ENCODE measurements at places on chromosomes 11 and 22. TPM values are rescaled to one million over a fixed set of nuclear protein-coding genes. Genes with fewer than 3 reads are reported as not detected.

The TYR gene
- not detected for total RNA-seq

The SLC7A4 gene
- total RNA-seq: not detected

The UCP3 gene
- 0.18 TPM for total RNA-seq

The LRRC74B gene
- not detected for total RNA-seq

The DUSP18 gene
- total RNA-seq: 11.6 TPM

The KRTAP5-2 gene
- total RNA-seq: not detected

The GRIK4 gene
- 0.18 TPM for total RNA-seq

The CD248 gene
- total RNA-seq: 1.1 TPM

The FAM181B gene
- total RNA-seq: not detected

The CSF2RB gene
- total RNA-seq: 3.5 TPM

The CLCF1 gene
- 3.3 TPM for total RNA-seq

The CCDC188 gene
- 6.4 TPM for total RNA-seq

The RNF214 gene
- total RNA-seq: 7.5 TPM

The VPREB1 gene
- total RNA-seq: not detected
